ENCODE measurements at places on chromosomes 7 and 10. TPM values are rescaled to one million over a fixed set of nuclear protein-coding genes. Genes with fewer than 3 reads are reported as not detected.
A peak's percentile ranks its signal among the peaks of the same experiment; 100 is the strongest.

- no peak for DNase-seq
Measured at GRCh38 chr10:5433182-5433581, 20.8 kb downstream of the NET1 start.

DNA sequence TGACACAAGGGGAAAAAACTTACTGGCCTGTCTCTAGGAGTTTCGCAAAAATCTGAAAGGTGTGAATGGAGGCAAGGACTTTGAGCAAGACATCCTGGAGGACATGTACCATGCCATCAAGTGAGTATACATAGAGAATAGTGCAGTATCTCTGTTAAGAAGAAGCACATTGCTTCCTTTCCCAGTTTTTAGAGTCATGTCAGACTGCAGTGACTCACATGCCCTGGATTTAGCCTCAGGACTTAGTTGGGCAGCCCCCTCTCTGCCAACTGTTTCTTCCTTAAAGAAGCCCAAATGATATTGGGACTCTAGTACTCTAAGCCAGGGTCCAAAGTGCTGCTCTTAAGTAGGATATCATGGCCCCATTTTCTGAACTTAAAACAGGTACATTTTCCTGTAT, 28.1 kb upstream of the NFKB2 start:
- no peak for DNase-seq

- DNase-seq, result no peak
Measured at GRCh38 chr7:147071536-147071935, 954.9 kb downstream of the CNTNAP2 start.

DNA sequence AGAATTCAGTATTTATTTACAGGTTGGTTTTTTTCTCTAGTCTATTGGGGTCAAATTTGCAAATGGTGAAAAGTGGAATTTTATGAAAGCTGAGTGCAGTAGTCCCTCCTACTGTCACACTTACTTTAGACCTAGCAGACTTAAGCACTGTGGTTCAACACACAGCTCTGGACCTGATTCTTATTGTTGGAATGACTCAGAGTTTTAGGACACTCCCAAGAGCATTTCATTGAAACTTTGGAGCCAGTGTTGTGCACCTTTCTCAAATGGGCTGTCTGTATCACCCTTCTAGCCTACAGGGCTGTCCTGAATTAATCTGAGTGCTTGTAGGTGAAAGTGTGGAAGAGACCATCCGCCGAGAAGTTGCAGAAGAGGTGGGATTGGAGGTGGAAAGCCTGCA, 16.1 kb downstream of the NUDT13 start:
- no peak for DNase-seq

- peak; percentile 74 for DNase-seq
Measured at GRCh38 chr10:119421891-119422681, 120.4 kb downstream of the RGS10 start.

- no peak for DNase-seq
Measured at GRCh38 chr7:120933475-120933874, 17.1 kb upstream of the ING3 start.

DNA sequence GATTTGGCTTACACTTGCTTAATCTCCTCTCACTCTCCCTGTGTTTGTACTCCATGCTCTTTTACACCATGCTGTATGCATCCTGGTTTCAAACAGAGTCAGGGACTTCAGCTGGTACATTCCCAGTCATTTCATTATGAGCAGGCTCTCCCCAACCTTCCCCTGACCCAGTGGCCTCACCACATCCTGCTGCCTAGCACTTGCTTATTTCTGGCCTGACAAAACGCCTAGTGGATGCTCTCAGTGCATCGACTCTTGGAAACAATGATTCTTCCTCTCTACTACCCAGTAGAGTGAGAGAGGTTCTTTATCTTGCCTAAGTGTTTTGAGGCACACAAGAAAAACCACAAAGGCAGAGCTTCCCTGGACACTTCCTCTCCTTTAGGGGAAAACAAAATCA, 63.4 kb downstream of the CAV1 start:
- peak; percentile 73 for DNase-seq

GRCh38 chr10:110774069-110775019, 97.4 kb upstream of the PDCD4 start:
- peak; percentile 53 for DNase-seq

- DNase-seq, result peak; percentile 4
Measured at GRCh38 chr10:101495324-101495925, 92.6 kb downstream of the POLL start.

DNA sequence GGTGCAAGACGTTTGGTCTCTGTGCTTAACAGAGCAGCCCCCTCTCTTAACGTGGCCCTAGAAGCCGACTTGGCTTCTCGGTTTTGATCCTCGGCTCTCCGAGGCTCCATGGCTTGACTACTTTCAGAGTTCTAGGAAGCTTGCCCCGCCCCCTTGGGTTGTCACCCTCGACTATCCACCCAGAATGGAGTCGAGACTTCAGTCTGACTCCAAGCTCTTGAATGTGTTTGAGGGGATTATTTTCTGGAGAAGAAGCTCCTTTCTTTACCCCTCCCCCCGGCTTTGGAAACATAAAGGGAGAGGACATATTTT, 448 bp downstream of the SEC24C start:
- peak; percentile 62 for DNase-seq

DNA sequence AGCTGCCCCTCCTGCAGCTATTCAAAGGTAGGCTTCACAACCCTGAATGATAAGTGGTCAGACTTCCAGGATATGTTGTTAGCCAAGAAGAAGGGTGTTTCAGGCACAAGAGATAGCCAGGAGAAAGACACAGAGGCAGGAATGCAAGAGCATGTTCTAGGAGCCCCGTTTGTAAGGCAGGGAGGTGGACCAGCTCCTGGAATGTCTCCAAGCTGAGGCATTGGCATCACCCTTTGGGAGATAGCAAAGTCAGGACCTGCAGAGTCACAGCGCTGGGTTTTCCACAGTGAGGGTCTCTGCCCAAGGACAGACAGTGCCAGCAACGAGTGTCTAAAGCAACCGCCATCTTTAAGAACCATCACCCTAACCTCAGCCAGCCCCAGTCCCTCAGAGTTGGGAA, 484.5 kb upstream of the ZMIZ1 start:
- no peak for DNase-seq

DNA sequence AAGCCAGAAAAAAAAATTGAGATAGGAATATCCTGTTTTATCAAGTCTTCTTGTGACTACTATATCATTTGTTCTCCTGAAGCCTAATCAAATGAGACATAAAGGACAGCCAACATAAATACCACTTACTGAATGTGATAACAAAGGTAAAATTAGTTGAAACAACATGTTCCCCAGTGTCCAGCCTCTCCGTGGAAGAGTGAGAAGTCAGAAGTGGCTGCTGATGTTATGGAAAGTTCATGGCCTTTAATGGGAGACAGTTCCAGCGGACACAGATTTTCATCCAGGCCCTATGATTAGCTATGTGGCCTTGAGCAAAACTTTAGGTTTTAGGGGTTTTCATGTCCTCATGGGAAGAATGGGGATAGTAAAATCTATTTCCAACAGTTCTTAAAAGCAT, 724.3 kb downstream of the SUGCT start:
- no peak for DNase-seq

DNA sequence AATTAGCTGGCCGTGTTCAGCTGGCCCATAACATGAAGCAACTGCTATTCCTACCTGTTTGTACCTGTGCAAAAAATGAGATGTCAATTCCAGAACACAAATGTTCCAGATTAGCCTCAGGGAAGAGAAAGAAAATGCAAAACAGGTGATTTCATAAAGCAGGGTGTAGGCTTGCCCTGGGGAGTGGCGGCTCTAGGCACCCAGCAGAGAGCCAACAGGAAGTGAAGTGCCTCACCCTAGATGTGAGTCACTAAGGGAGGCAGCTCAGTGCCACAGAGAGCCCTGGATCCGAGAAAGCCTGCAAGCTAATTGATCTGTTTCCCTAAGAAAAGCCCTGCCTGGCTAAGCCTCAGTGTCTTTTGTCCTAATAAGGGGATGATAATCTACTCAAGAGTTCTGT, 240.0 kb downstream of the ARHGAP21 start:
- peak; percentile 41 for DNase-seq

DNA sequence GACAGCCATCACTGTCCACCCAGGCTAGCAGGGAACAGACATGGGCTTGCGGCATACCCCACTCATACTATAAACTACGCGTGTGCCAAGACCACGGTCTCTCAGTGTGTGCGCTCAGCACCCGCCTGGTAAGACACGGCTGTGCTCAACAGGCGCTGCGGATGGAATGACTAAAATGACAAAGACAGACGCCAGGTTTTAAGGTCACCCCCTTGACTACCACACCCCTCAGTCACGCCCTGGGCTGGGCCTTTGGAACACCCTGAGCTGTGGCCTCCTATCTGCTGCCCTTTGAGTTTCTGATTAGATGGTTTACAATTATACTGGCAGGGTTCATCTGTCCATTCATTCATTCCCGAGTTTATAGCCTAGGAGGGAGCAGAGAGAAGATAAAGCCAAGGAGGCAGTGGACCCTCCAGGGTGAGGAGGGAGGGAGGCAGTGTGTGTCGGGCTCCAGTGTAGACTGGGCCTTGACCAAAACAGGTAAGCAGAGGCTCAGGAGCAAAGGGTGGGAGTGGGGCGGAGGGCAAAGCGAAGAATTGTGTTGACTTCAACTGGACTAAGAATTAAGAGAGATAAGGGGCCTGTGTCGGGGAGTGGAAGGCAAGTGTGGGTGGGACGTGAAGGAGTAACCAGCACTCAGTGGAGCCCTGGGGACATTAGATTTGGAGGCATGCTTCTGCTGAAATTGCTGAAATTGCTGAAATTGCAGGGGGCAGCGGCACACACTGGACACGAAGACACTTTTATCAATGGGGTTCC, 35.0 kb downstream of the TNS3 start:
- no peak for DNase-seq

DNA sequence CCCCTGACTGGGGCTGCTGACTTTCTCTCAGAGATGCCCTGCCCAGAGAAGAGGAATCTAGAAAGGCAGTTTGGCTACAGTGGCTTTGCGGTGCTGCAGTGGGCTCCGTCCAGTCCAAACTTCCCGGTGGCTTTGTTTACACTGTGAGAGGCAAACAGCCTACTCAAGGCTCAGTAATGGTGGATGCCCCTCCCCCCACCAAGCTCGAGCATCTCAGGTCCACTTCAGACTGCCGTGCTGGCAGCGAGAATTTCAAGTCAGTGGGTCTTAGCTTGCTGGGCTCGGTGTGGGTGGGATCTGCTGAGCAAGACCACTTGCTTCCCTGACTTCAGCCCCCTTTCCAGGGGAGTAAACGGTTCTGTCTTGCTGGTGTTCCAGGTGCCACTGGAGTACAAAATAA, 734.5 kb upstream of the LRRN3 start:
- DNase-seq, result no peak

GRCh38 chr7:107119376-107120105, 49.3 kb upstream of the HBP1 start:
- no peak for DNase-seq

- no peak for DNase-seq
Measured at GRCh38 chr10:24414597-24414996, 205.7 kb downstream of the KIAA1217 start.

- DNase-seq, result no peak
Measured at GRCh38 chr10:14502431-14502830, 171.7 kb upstream of the FRMD4A start.

- DNase-seq, result no peak
Measured at GRCh38 chr10:53675177-53675576, 902.6 kb upstream of the MBL2 start.

Gene DPP6
- not detected for total RNA-seq

Gene CASTOR2
- 5.6 TPM for total RNA-seq

Gene RELN
- total RNA-seq, result 7.5 TPM

Gene SEMA3D
- 51.2 TPM for total RNA-seq

Gene HKDC1
- 0.16 TPM for total RNA-seq

Gene TMEM213
- 0.33 TPM for total RNA-seq

Gene INPP5A
- 13.1 TPM for total RNA-seq

Gene NUTM2E
- not detected for total RNA-seq

Gene CNPY1
- not detected for total RNA-seq

Gene ANKRD2
- 0.27 TPM for total RNA-seq

Gene GPRIN2
- not detected for total RNA-seq

All from fibroblast of the aortic adventitia (primary cell).